ENCODE measurements at places on chromosomes 12 and 14.

DNA sequence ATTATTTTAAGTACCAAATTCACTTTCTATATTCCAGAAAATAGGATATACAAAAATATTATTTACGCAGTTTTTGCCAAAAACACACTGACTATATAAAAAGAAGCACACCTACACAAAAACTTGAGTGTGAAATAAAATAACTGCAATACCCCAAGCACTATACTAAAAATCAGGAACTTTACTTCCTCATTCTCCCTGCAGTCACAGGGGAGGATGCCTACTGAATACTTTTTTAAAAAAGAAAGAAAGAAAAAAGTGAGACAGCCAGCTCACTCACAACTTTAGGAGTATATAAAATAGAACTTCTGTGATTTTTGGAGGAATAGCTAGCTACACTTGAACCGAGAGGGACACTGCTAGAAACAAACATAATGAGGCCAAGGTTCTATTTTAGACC, 12.2 kb downstream of the RPS6KA5 start:
- no peak for DNase-seq

- DNase-seq, result no peak
These were observed 60.2 kb downstream of the PLXNC1 start for GRCh38 chr12:94208622-94208966.

GRCh38 chr12:12087693-12088034, 16.9 kb downstream of the BCL2L14 start:
- DNase-seq, result no peak

- no peak for DNase-seq
These were observed 301.7 kb downstream of the GALC start for GRCh38 chr14:87691042-87691881.

DNA sequence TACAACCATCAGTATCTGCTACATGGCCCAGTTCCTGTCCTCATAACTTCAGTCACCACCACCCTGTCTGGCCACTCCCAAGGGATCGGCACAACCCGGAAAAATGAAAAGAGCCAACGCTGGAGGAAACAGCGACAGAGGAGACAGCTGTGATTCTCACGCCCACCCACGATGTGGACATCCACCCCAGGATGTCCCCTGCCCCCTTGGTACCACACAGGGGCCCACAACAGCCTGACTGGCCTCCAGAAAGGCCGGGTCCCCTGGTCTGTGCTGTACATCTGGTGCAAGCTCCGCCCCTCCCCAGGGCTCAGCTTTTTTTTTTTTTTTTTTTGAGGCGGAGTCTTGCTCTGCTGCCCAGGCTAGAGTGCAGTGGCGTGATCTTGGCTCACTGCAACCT, 12.5 kb downstream of the RPS6KL1 start:
- no peak for DNase-seq

DNA sequence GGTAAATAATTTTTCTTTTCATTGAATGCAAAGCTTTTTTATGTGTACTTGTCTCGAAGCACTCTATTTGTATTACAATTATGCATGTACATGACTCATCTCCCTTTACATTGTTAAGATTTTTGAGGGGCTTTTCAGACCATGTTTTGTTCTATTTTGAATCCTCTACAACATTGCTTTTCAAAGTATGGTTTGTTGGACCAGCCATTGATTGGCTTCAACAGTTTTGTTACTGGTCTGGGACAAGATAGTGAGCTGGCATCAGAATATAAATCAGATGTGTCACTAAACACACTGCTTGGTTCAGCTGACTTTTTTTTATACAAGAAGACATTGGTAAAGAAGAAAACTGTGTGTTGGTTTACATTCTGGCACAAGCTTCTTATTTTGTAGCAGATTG, 122.3 kb downstream of the MON2 start:
- DNase-seq, result no peak

- DNase-seq, result peak; percentile 29
These were observed 443 bp downstream of the DNAL1 start for GRCh38 chr14:73645248-73645610.

All from NCI-H69 (cell line).